ENCODE measurements at places on chromosomes 5 and 9. TPM values are rescaled to one million over a fixed set of nuclear protein-coding genes. Genes with fewer than 3 reads are reported as not detected.

The GMCL2 gene
- total RNA-seq: not detected

The XRCC4 gene
- total RNA-seq: 11.4 TPM

The CMBL gene
- total RNA-seq: 2.9 TPM

The FREM1 gene
- total RNA-seq: not detected

The RNF20 gene
- total RNA-seq: 39.7 TPM

The SPRY4 gene
- total RNA-seq: 1.4 TPM

The RABEPK gene
- total RNA-seq: 41.1 TPM

The DOCK8 gene
- 130 TPM for total RNA-seq

DNA sequence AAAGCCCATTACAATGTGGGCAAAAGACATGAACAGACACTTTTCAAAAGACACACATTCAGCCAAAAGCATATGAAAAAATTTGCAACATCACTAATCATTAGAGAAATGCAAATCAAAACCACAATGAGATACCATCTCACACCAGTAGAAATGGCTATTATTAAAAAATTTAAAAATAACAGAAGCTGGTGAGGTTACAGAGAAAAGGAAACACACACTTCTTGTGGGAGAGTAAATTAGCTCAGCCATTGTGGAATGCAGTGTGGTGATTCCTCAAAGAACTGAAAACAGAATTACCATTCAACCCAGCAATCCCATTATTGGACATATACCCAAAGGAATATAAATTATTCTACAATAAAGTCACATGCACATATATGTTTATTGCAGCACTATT, 585.2 kb upstream of the TUSC1 start:
- H3K27me3 ChIP-seq: no peaks in the 10 kb centered on the region
- H3K4me1 ChIP-seq: no peaks in the 10 kb centered on the region
- no peaks in the 10 kb centered on the region for H3K36me3 ChIP-seq
- no peak overlapping the region for H3K4me3 ChIP-seq
- no peak overlapping the region for H3K27ac ChIP-seq

- H3K4me3 ChIP-seq: no peak overlapping the region
- H3K27me3 ChIP-seq: no peaks in the 10 kb centered on the region
- DNase-seq: no peak
- no peaks in the 10 kb centered on the region for H3K36me3 ChIP-seq
Measured at GRCh38 chr9:22337261-22337660, 109.4 kb upstream of the DMRTA1 start.

DNA sequence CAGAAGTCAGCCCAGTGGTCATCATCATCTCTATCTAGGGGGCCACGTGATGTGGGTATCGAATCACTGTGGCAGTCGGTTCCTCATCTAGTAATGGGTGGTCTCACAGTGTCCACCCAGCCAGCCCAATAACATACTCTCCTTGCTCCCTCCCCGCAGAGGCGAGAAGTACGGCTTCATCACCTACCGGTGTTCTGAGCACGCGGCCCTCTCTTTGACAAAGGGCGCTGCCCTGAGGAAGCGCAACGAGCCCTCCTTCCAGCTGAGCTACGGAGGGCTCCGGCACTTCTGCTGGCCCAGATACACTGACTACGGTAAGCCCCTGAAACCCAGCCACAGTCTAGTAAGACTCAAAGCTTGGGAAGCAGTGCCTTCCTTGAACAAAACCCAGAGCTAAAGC, 99.0 kb downstream of the PDE6A start:
- DNase-seq: no peak
- H3K27ac ChIP-seq: no peak overlapping the region
- peaks cover 20% of the 10 kb centered on the region for H3K36me3 ChIP-seq
- no peaks in the 10 kb centered on the region for H3K27me3 ChIP-seq

GRCh38 chr5:4374866-4375265, 765.3 kb upstream of the ADAMTS16 start:
- no peak overlapping the region for H3K27ac ChIP-seq
- H3K4me3 ChIP-seq: no peak overlapping the region
- H3K36me3 ChIP-seq: peaks cover 1% of the 10 kb centered on the region
- DNase-seq: no peak
- no peaks in the 10 kb centered on the region for H3K27me3 ChIP-seq

DNA sequence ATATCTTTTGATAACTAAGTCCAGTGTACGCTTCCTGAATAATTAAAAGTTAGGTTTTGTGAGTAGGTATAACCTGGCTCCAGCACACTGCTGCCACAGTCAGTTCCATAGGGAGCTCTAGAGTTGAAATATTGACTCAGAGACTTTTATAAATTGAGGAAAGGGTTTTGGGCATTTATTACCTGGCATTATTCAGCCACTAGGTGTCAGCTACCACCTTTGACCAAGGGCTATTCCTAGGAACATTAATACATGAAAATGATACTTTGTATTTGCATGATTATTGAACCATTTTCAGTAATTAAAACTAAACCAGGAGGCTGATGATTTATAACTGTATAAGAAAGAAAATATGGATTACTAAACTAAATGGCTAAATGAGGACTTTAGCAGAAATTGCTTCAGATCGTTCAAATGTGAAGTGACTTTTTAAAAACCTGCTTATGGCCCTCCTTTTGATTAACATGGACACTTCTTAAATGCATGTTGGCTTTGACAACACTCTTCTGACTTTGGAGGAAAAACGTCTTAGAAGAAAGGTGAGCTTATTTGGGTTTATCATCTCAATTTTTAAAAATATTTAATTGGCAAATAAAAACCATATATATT, 83.0 kb downstream of the SMC2 start:
- no peak overlapping the region for H3K4me3 ChIP-seq
- no peaks in the 10 kb centered on the region for H3K36me3 ChIP-seq
- no peak overlapping the region for H3K27ac ChIP-seq
- peaks cover 6% of the 10 kb centered on the region for H3K27me3 ChIP-seq

DNA sequence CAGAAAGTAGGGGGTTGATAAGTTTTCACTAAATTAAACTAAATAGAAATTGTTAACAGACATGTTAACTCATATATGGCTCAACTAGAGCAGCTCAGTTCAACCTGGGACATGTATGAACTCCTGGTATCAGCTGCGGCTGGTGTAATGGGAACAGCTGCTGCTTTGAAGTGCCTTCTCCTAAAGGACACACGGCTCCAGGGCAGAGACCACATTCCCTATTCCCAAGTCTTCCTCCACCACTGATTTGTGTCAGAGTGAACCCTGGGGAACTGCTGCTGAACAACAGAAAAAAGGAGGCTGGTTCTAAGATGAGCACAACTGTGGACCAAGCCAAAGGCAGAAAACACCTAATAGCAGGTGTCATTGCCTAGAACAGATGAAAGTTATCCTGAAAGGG, 71.1 kb downstream of the MAPKAP1 start:
- peaks cover 70% of the 10 kb centered on the region for H3K4me1 ChIP-seq
- peak overlapping the region; percentile 26 for H3K27ac ChIP-seq
- no peak overlapping the region for H3K4me3 ChIP-seq
- no peak for DNase-seq

DNA sequence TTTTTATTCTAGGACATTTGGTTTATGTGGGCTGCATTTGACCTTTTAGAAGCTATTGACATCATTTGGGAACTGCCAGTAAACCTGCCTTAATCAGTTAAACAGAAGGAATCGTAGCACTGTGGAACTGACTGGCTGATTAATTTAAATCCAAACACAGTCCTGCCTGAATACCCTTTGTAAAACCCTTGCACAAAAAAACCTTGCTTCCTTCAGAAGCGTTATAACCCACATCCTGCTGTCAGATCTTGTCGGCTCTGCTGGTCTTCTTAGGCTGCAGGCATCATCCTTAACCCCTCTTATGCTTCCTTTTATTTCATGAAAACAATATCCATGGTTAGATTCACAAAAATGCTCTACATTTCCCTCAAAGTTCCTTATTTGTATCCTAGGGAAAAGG, 46.3 kb downstream of the PAM start:
- H3K4me3 ChIP-seq: peak overlapping the region; percentile 22
- peaks cover 2% of the 10 kb centered on the region for H3K36me3 ChIP-seq
- peak; percentile 4 for DNase-seq
- H3K4me1 ChIP-seq: peaks cover 38% of the 10 kb centered on the region

GRCh38 chr5:129966071-129966470, 61.8 kb downstream of the CHSY3 start:
- H3K4me1 ChIP-seq: no peaks in the 10 kb centered on the region
- no peak for DNase-seq
- H3K36me3 ChIP-seq: no peaks in the 10 kb centered on the region
- no peak overlapping the region for H3K4me3 ChIP-seq

- H3K27ac ChIP-seq: no peak overlapping the region
- no peaks in the 10 kb centered on the region for H3K36me3 ChIP-seq
- H3K27me3 ChIP-seq: no peaks in the 10 kb centered on the region
- no peaks in the 10 kb centered on the region for H3K4me1 ChIP-seq
- no peak overlapping the region for H3K4me3 ChIP-seq
Measured at GRCh38 chr5:150322202-150322601, 19.5 kb upstream of the ARSI start.

DNA sequence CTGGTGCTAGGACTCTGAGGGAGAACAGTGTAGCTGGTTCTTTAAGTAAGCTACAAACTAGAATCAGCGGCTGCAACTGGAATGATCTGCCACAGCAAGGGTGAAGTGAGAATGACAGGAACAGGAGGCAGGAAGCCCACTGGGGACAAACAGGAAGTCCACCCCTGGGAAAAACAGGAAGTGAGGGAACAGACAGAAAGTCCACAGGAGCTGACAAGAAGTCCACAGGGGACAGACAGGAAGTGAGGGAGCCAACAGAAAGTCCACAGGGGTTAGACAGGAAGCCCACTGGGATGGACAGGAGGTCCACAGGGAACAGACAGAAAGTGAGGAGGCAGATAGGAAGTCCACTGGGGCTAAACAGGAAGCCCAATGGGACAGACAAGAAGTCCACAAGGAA, 15.5 kb downstream of the ADAMTS16 start:
- H3K27me3 ChIP-seq: peaks cover 3% of the 10 kb centered on the region
- DNase-seq: no peak
- no peak overlapping the region for H3K4me3 ChIP-seq
- H3K36me3 ChIP-seq: no peaks in the 10 kb centered on the region
- H3K27ac ChIP-seq: no peak overlapping the region

DNA sequence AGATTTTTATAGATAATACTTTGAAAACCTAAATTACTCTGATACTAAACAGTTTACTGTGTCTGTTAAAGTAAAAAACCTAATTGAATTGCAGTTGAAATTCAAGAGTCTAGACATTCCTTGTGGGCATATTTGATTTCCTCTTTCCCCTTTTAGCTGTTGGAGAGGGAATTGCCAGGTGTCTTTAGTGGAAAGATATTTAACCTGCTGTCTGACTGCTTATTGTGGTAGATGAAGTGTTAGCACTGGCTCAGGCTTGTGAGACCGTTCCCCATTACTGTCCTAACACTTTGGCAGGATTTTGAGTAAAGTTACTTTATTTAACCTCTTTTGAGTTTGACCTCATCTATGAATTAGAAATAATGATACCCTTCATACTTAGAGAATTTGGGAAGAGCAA, 16.4 kb downstream of the MAP3K1 start:
- no peaks in the 10 kb centered on the region for H3K27me3 ChIP-seq
- no peak overlapping the region for H3K4me3 ChIP-seq
- H3K4me1 ChIP-seq: peaks cover 79% of the 10 kb centered on the region
- H3K36me3 ChIP-seq: peaks cover under 1% of the 10 kb centered on the region
- DNase-seq: no peak
- H3K27ac ChIP-seq: no peak overlapping the region

- no peaks in the 10 kb centered on the region for H3K4me1 ChIP-seq
- H3K36me3 ChIP-seq: no peaks in the 10 kb centered on the region
- H3K27ac ChIP-seq: no peak overlapping the region
- no peak for DNase-seq
Measured at GRCh38 chr9:23682891-23683431, 143.1 kb downstream of the ELAVL2 start.

DNA sequence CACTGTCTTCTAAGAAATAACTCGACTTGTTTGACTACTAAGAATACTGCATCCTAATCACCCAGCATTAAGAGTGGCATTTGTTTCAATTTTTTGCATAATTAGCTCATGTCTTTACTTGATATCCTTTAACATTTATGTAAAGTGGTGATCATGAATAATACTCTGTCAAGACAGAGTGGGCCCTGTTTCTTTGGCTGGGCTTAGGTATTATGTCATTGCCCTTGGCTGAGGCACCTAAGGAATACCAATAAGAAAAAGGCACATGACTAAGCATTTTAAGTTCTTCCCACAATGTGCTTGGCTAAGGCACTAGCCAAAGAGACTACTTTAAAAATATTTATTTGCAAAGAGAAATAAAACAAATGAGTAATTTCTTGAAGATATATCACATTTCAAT, 308.1 kb downstream of the CTNND2 start:
- no peak for DNase-seq
- H3K36me3 ChIP-seq: no peaks in the 10 kb centered on the region
- H3K27me3 ChIP-seq: peaks cover 4% of the 10 kb centered on the region
- H3K4me1 ChIP-seq: no peaks in the 10 kb centered on the region
- no peak overlapping the region for H3K4me3 ChIP-seq

DNA sequence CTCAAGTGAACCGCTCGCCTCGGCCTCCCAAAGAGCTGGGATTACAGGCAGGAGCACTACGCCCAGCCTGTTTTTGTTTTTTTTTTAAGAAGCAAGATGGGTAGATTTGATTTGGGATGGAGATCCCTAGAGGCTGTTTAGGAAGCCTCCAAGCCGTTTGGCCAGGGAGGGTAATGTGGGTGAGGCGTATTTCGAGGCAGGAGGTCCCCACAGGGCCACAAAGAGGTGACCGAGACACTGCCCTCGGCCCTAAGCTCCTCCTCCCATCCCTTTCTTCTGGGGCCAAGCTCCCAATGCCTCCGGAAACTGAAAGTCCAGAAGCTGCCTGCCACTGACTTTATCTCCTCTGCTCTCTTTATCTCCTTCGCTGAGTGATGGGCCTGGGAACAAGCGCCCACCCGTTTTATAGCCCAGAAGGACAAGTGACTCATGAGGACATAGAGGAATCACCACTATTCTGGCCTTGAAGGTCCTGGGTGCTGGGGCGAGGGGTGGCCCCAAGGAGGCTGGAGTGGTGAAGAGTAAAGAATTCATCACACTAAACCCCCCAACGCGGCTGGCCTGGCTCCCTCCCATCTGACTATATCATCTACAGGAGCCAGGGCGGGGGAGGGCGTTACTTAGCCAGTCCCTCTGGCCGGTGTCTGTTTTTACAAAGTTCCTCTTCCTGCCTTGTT, 2.0 kb upstream of the RALGDS start:
- DNase-seq: no peak

GRCh38 chr5:157626831-157627230, 25.4 kb downstream of the SOX30 start:
- peaks cover 8% of the 10 kb centered on the region for H3K36me3 ChIP-seq
- no peak for DNase-seq
- H3K4me1 ChIP-seq: no peaks in the 10 kb centered on the region
- peaks cover 13% of the 10 kb centered on the region for H3K27me3 ChIP-seq
- H3K27ac ChIP-seq: no peak overlapping the region
- H3K4me3 ChIP-seq: no peak overlapping the region

- H3K4me1 ChIP-seq: peaks cover 23% of the 10 kb centered on the region
- peaks cover 3% of the 10 kb centered on the region for H3K36me3 ChIP-seq
- H3K4me3 ChIP-seq: no peak overlapping the region
- DNase-seq: no peak
- H3K27me3 ChIP-seq: no peaks in the 10 kb centered on the region
Measured at GRCh38 chr5:173922527-173922926, 34.4 kb downstream of the CPEB4 start.

- H3K27ac ChIP-seq: no peak overlapping the region
- H3K4me1 ChIP-seq: peaks cover 1% of the 10 kb centered on the region
- no peak overlapping the region for H3K4me3 ChIP-seq
- peaks cover 5% of the 10 kb centered on the region for H3K36me3 ChIP-seq
- no peak for DNase-seq
Measured at GRCh38 chr5:53923961-53924360, 363.5 kb downstream of the NDUFS4 start.

- H3K27me3 ChIP-seq: no peaks in the 10 kb centered on the region
- H3K4me3 ChIP-seq: no peak overlapping the region
- H3K27ac ChIP-seq: no peak overlapping the region
- no peaks in the 10 kb centered on the region for H3K36me3 ChIP-seq
- no peaks in the 10 kb centered on the region for H3K4me1 ChIP-seq
Measured at GRCh38 chr9:120985819-120986222, 59.2 kb upstream of the TRAF1 start.
